CD4-positive, alpha-beta T cell treated with Interleukin-6 for 4 hours (primary cell): ENCODE measurements at places on chromosomes 12 and 14.

DNA sequence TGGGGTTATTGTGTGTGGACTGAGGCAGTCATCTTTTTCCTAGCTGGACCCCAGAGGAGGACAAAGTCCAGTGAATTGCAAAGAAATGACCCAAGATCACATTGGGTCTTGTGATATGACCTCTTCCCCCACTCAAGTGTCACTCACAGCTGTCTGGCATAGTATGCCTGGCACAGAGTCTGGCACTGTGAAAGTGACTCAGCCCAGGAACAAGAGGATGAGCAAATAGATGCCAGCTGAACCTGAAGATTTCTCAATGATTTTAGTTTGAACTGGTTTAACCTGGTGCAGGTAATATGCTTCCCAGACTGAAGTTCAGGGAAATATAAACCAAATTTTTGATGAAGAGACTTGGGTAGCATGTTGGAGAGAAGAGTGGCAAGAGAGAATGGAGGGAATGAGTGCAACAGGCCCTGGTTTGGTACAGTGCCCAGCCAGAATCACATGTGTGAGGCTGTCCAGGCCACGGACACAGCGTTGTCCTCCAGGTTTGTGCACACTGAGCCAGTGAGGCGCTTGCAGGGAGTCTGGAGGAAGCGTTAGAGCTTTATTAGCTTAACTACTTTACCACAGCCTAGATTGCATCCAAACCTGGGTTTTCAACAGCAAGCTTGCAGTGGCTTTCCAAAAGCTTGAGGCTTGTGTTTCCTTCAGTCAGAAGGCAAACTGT is 332.9 kb downstream of the NUAK1 start:
- DNase-seq, result no peak

GRCh38 chr12:116656306-116656705 is 81.6 kb downstream of the SPRING1 start:
- DNase-seq, result no peak

DNA sequence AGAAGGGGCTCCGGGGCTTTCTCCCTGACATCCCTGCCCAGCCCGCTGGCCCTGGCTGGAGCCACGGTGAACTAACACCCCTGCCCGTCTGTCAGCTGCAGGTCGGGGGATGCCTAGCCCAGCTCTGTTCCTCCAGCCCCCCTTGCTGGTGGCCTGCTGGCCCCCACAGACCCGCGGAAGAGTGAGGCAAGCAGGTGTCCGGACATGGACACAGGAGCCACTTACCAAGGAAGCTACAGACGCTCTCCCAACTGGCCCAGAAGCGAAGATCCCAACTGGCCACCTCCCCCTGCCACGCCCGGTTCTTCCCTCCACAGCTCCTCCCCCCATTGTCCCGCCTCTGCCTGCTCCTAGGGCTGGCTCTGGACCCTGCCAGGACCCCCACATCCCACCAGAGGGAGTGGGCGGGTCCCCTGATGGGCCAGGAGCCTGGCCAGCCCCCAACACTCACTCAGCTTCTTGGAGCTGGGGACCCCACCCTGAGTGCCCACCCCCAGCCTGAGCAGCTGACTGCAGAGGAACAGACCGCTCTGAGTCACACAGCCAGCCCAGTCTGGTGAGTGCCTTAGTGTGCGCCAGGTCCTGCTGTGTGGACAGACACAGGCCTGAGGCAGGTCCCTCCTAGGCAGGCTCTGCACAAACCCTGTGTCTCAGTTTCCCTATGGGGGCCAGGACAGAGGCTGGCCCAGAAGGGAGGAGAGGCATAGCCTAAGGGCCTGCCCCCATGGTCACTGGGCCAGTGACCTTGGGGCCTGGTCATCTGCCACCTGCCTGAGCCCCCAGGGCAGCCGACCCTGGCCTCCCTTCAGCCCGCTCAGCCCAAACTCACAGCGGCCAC is 7.7 kb downstream of the AHNAK2 start:
- no peak for DNase-seq

- no peak for DNase-seq
These were observed 25.1 kb upstream of the OASL start for GRCh38 chr12:121064116-121064515.

DNA sequence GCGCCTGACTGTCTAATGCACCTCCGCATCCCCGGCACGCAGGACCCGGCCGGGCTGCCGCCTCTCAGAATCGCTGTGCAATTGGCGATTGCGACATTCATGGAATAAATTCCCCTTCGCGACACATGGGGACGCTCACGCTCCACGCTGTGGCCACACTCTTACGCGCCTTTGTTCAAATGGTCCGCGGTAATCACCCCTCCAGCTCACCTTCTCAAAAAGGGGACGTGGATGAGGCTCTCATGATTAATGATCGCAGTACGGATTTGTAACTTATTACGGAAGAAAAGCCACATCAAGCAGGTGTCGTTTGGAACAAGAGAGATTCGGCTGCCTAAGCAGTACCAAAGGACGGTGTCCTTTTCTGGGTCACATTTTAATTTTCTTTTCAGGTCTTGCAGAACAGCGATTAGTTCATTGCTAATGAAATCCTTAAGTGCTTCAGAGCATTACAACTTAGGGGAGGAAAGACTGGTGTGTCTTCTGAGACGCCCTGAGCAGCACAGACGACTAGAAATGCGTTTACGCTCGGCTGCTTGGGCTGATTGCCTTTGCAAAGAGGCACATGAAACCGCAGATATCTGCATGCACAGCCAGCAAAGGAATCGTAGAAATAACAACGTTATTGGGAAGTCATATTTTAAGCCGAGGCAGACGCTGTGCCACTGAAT is 37.3 kb upstream of the ADGRD1 start:
- no peak for DNase-seq

DNA sequence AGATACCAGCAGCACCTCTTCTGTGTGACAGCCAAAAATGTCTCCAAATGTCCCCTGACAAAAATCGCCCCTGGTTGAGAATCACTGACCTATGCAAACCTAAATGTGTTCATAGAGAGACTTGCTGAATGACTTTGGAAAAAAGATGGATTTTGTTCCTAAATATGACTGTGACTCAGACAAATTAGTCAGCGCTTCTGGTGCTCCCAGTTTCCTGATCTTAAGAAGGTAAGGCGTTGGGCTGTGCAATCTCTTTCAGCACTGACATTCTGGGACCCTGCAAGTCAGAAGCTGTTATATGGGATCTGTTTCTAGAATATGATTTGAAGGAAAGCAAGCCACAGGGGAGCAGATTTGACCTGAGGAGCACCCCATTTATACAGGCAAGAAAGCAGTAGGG is 90.6 kb upstream of the PWP1 start:
- no peak for DNase-seq

DNA sequence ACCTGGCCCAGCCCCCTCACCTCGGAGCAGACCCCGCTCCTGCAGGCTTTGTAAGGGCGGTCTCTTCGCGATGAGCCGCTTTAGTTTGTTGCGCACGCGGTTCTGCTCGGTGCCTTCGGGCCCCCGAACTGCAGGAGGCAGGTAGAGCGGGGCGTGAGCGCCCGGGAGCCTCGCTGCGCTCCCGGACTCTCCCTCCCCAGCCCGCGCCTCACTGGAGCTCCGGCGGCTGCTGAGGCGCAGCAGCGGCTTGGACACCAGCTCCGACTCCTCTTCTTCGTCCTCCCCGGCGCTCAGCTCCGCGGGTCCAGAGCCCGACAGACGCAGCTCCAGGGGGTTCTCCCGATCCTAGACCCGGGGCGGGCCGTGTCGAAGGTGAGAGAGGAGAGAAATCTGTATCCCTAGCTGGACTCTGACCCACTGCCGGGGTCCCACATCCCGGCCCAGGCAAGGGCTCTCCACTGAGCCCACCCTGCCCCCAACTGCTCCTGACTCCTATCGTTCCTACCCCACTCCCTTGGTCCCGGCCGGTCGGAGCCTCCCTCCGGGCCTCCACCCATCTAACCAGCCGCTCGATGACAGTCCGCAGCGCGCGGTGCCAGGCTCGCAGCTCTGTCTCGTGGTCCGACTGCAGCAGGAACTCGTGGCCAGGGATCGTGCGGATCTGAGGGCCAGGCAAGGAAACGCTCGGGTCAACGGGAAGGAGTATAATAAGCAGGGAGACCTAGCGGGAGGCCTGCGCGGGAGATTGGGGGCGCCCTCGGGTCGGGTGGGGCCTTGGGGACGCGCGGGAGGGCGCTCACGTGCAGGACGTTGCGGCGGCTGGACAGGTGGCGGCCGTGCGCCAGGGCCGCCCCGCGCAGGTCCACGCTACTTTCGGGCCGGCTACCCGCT is 4.2 kb downstream of the ARHGAP9 start:
- DNase-seq, result no peak

DNA sequence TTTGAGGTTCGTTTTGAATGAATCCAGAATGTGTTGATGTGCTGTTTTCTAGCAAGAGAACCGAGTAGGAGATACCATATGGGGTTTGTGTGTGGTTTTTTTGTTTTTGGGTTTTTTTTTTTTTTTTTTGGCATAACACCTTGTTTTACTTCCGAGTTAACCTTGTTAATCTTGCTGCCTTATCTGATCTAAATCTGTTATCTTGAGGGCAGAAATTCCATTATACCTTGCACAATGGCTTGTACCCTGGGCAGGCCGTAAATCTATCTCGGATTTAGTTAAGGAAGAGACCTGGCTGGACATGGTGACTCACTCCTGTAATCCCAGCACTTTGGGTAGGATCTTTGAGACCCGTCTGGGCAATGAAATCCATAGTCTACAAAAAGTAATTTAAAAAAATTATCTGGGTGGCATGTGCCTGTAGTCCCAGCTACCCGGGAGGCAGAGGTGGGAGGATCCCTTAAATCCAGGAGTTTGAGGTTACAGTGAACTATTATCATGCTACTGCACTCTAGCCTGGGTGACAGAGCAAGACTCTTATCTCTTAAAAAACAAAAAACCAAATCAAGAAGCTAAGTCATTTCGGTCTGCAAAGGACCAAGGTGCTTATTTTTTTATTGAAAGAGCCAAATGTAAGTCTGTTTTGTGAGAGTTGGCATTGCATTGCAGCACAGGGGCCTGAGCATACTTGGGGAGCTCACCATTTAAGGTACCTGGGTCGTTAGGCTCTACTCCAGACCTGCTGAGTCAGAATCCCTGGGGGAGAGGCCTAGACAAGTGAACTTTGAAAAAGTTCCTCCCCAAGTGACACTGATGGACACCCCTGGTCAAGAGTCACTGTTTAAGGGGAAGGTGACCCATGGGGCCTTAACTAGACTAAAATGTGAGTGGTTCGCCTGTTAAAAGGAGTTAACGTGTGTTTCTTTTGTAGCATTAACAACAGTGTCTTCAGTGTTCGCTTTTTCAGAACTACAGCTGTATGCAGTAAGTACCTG is 6.7 kb downstream of the DLST start:
- no peak for DNase-seq

DNA sequence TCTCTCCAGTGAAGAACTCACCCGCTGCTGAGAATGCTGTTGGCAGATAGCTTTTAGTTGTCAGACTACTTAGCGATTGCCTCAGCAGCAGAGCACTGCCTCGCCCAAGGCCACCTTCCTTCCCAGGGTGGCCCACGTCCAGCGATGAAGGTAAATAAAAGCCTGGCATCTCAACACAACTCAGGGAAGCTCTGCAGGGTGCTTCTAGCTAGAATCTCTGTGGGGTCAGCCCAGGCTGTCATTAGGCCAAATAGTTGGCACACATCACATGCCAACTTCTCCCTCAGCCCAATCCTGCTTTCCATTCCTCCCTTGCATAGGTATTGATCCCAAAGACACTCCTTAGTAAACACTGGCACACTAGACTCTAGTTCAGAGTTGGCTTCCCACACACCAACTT is 368.1 kb upstream of the TMTC1 start:
- no peak for DNase-seq

GRCh38 chr14:50943261-50943942 is 881 bp downstream of the PYGL start:
- DNase-seq, result no peak

DNA sequence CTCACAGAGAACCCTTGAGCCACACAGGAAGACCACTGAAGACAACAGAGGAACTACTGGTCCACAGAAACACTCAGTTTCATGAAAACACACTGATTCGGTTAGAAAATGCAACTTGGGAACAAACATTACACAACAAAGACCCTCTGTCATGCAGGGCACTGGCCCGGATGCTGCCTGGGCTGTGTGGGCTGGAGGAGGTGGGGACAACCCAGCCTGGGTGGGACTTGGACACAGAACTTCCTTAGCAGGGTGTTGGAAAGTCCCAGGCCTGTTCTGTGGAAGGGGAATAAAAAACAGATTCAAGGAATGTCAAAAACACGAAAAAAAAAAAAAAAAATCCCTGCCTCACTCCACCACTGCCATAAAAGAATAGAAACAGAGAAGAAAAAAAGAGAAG is 181.0 kb downstream of the MON2 start:
- DNase-seq, result no peak

DNA sequence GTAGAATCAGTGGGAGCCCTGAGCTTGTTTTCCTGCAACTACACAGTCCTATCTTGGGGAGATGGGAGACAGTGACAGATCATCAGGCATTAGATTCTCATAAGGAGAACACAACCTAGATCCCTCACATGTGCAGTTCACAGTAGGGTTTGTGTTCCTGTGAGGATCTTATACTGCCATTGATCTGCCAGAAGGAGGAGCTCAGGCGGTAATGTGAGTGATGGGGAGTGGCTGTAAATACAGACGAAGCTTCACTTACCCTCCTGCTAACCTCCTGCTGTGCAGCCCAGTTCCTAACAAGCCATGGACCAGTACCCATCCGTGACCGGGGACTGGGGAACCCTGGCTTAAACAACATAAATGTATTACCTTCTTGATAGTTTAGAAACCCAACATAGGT is 1034.1 kb downstream of the BCL11B start:
- DNase-seq, result peak; percentile 35

DNA sequence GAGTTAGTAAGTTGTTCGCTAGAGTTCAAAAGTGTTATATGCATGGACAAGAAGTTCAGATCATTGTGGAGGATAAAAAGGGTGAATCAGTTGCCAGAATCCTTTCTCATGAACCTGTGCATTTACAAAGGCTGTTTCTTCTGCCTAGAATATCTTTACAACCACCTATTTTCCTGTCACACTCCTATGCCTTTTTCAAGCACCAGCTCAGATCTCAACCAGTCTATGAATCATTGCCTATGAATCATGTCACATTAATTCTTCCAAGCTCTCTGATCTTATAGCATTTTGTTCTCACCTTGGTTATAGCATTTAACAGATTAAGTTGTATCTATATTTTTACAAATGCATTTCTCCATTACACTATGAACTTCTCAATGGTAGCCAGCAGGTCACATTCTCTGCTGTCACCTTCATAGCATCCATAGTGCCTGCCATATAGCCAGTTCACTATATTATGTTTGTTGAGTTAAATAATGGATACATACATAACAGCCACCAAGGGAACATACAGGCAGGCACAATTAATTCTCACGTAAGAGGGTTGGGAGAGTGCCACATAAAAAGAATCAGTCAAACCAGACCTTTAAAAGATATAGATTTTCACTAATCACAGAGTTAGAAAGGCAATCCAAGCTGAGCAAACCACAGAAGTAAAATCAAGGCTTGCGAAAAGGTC is 573.0 kb downstream of the FOXG1 start:
- no peak for DNase-seq
